ENCODE measurements at places on chromosomes 5 and 9.

GRCh38 chr5:149745943-149746324 lies 15.8 kb downstream of the PPARGC1B start:
- DNase-seq: no peak

GRCh38 chr9:78698371-78698770 lies 401.4 kb downstream of the PSAT1 start:
- DNase-seq: no peak

DNA sequence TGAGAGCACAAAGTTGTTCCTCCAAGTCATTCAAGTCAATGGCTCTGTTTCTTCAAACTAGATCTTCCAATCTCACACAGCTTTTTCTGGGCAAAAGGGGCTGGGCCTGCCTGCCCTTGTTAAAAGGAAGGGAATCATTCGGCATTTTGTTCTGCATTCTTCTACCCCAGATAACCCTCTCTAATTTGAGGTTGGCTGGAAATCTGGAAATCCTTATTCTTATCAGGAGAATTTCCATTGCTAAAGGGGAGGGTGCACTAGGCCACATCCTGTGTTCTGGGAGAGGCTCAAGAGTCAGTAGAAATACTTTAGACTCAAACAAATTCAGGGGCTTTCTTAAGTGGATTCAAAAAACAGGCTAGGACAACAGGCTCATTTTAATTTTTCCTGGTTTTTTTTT lies 384.7 kb upstream of the ZNF462 start:
- DNase-seq: no peak

- peak; percentile 57 for DNase-seq
Measured at GRCh38 chr5:93578813-93579691, 2.0 kb downstream of the NR2F1-AS1 start.

DNA sequence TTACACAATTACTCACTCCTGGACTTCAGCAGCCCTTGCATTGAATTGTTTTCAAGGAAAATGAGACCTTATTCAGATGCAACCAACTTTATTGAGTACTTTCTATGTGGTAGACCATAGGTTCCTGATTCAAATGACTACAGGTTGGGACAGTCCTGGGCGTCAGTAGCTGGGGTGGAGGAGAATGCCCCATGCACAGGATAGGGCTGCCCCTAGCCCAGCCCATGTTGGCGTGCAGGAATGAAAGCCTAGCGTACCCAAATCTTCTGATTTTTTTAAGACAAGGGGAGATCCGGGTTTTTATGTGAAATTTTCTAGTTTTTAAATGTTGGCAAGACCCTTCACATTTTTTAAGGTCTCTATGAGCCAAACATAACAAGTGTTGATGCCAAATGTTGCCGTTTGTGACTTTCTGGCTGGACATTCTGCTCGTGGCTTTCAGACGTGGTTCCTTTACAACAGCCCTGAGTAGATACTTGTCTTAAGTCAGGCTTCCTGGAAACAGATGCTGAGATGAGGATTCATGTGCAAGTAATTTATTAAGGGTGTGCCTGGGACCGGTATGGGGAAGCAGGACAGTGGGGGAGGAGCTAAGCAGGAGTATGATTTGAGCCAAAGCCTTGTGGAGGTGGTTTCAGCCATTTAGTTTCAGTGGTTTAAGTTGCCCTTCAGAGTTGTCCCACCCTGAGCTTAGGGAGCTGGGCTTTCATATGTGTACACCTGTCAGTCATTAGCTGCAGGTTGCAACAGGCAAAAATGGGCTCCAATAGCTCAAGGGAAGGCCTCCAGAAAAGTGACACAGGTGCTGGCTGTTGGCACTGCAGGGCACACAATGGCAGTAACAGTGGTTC lies 154.1 kb downstream of the NTRK2 start:
- no peak for DNase-seq
